ENCODE measurements at places on chromosomes 12 and 14.

GRCh38 chr12:80056845-80057244, 42.5 kb upstream of the OTOGL start:
- no peak for DNase-seq

- DNase-seq: peak; percentile 58
Measured at GRCh38 chr14:81710232-81710845, 176.7 kb upstream of the SEL1L start.

DNA sequence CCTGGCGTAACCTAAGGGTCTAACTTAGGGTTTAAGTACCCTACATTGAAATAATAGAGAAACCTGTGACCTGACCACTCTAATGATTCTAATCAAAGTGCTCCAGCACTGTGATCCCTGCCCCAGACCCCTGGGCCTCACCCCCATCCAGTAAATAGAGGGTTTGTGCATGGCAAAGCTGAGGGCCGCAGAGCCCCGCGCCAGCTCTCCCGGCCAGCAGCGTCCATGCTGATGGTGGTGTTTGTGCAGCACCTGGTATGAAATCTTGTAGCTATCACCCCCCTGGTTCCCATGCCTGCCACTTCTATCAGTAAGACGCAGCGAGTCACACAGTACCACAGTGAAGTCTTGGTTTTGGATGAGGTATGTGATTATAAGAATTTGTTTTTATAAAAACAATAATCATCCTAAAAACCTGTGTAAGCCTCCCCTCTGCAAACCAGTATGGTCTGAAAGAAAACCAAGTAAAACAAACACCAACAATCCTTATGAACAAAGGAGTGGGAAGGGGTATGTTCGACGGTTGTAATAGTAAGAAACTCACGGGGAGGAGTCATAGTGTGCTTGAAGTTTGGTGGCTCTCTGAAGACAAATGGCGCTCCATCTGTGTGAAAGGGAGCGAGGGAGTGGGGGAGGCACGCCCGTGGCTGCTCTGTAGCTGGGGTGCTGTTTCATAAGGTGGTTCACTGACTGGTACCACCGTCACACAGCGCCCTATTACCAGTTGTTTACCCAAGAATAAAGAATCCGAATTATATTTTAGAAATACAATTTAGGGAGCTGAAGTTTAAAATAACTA, 156.2 kb downstream of the CACNA1C start:
- no peak for DNase-seq

- DNase-seq: no peak
Measured at GRCh38 chr14:36747411-36748184, 85.9 kb downstream of the PAX9 start.

GRCh38 chr12:41188841-41189394, 798 bp downstream of the PDZRN4 start:
- DNase-seq: no peak
